ENCODE measurements at places on chromosomes 7 and 10. TPM values are rescaled to one million over a fixed set of nuclear protein-coding genes. Genes with fewer than 3 reads are reported as not detected.

DNA sequence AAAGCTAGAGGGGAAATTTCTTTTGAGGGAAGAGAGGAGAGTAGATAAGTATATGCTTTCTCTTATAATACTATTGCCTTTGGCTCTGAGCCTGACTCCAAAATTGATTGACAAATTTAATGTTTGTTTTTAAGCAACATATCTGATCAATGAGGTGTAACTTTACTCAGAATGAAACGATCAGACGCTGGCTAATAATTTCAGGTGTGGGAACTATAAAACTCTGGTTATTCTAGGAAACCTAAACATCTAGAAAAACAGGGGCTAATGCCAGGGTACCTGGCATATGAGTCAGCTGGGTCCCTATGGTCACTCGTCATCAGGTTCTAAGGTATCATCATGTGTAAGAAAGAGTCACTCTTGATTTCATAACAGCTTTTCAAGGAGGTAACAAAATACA lies 139.7 kb downstream of the ATE1 start:
- DNase-seq: no peak

- peak; percentile 35 for DNase-seq
These were observed 2.9 kb downstream of the PKD2L1 start for GRCh38 chr10:100327007-100327717.

DNA sequence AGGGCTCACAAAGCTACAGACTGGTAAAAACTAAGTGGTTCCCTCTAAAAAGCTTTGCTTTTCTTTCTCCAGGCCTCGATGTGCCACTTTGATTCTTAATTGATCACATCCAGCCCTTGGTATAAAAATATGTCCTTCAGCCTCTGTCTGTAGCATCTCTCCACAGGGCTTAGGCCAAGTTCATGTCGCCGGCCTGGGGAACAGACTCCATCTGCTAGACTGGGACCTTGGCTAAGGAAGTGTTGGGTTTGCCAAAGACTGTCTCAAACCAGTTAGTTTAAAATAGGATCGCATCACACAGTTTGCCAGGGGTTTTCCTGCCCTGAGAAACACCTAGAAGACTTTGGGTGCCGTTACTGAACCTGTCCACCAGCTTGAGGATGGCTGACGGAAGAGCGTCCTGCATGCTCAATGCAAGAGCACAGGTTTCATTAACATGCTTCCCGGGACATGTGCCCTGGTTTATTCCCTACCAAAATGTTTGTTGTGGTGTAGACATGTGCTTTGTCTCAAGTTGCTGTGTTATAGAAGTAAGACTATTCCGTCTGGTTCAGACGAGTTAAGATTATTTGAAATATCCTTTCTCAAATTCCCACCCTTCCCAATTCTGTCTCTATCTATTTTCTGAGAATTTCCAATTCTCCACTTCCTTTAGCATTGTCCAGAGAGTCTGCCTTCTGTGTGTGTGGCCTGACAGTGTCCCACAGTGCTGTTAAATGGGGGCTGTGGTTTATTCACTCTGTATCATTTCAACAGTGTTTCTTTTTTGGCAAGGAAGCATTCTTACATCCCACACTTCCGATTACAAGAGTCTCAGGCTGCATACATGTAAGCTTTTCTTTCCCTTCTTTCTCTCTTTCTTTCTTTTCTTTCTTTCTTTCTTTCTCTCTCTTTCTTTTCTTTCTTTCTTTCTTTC lies 334.7 kb downstream of the INHBA start:
- no peak for DNase-seq

- DNase-seq: no peak
These were observed 153.1 kb downstream of the CDK14 start for GRCh38 chr7:90749262-90749661.

- peak; percentile 54 for DNase-seq
These were observed 65.8 kb upstream of the FRMD4A start for GRCh38 chr10:14396411-14397048.

DNA sequence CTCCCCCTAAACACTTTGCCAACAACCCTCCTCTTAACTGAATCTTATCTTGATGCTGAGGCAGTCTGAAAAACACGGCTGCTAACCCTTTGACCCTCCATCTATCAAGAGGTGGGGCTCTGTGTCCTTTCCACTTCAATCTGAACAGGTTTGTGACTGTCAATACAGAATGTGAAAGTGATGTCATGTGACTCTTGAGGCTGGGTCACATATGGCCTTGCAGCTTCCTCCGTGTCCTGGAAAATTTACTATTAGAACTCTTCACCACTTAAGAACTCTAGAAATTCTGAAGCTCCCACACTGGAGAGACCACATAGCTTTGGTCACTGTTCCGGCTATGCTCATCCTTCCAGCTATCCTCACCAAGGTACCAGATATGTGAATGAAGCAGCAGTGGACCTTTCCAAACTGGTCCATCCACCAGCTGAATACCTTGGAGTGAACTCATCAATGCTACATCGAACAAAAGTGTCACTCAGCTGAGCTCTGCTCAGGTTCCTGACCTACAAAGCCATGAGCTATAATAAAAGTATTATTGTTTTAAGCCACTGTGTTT lies 30.7 kb upstream of the ASAH2 start:
- DNase-seq: no peak

- no peak for DNase-seq
These were observed 51.8 kb upstream of the SLC35G1 start for GRCh38 chr10:93841961-93842360.

GRCh38 chr7:19957664-19958063 lies 184.2 kb upstream of the TMEM196 start:
- DNase-seq: no peak

DNA sequence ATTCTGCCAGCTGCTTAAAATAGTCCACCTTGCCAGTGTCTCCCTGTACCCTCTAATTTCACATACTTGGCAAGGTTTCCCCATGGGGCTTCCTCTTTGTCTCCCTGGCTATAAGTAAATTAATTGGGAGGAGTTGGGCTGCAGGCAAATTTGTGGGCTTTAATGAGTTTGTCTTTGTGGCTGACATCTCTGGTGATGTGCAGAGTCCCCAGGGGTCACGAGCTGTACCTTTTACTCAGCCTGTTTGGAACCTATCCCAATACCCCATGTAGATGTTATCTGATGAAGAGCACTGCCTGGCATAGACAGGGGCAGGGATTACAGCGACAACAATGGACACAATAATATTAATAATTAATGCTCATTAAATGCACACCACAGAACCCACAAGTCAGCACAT lies 132.5 kb downstream of the SLIT1 start:
- DNase-seq: no peak

- DNase-seq: no peak
These were observed 98.3 kb downstream of the FOXL3 start for GRCh38 chr7:388023-388960.

DNA sequence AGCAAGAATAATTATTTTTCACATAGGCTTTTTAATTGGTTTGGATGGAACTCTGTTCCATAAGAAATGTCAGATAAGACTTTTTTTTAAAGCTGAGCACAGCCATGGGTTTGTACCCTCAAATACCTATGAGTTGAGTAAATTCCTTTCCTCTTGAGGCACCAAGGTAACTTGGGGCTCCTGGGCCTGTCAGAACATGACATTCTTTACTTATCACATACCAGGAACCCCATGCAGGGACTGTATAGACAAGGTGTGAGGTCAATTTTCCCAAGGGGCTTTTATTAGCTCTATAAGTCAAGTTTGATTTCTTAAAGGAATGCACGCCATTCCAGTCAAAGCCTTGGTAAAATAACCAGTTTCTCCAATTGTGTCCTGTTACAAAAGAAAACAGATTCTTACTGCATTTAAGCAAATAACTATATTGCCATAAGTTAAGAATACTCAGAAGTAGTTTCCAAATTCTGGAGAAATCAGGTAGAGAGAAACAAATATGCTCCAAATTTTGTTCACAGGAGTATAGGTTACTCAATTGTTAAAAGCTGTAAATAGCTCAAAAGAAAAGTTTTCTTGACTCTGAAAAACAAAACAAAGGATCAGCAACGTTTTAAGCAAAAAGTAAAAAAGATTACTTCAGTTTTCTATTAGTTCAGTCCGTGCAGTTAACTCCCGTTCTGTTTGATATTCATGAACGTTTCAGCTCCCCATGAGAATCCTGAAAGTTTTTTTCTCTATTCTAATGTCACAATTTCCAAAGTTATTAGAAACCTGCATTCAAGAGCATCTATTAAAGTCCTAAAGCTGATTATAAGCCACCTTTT lies 167.5 kb upstream of the NAMPT start:
- no peak for DNase-seq

- DNase-seq: peak; percentile 1
These were observed 627.4 kb downstream of the REEP3 start for GRCh38 chr10:64148607-64149006.

- DNase-seq: no peak
These were observed 10.9 kb downstream of the RBP3 start for GRCh38 chr10:47359101-47359500.

DNA sequence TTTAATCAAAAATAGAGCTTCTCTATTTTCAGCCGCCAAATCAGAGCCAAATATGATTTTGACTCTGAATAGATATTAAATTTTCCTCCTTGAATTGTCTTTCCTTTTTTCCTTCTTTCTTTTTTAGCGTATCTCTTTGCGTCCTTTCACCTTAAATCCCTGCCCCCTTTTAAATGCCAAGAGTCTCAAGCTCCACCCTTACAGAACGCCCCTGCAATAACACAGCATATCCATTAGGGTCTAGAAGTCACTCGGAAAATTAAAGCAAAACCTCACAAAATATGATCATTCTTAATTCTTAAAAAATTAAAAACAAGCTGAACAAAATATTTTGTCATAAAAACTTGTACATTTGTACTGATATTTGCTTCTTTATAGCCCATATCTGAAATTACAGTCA lies 51.3 kb upstream of the GRM8 start:
- no peak for DNase-seq

GRCh38 chr7:35268953-35269352 lies 15.1 kb upstream of the TBX20 start:
- no peak for DNase-seq

GRCh38 chr10:88121361-88121760 lies 257.9 kb downstream of the PTEN start:
- DNase-seq: peak; percentile 43

DNA sequence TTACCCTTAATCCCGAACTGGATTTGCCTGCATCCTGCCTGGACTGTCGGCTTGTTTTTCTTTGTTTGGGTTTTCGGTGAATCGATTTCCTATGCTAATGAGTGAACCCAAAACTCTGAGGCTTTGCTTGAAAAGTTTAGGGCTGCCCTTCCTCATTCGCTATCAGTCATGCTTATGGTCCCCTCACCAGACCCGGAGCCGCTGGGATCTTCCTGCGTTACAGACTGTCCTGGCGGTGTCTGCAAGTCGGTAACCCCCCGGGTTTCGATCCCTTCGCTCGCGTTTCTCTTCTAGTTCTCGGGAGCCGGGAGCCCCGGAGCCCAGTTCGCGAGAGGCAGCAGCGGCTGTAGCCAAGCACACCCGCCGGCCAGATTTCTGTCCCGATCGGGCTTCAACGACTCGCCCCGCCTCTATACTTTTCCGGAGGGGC lies 2.2 kb downstream of the EMX2 start:
- DNase-seq: no peak

- peak; percentile 38 for DNase-seq
These were observed 490 bp downstream of the CADPS2 start for GRCh38 chr7:122885583-122886356.

DNA sequence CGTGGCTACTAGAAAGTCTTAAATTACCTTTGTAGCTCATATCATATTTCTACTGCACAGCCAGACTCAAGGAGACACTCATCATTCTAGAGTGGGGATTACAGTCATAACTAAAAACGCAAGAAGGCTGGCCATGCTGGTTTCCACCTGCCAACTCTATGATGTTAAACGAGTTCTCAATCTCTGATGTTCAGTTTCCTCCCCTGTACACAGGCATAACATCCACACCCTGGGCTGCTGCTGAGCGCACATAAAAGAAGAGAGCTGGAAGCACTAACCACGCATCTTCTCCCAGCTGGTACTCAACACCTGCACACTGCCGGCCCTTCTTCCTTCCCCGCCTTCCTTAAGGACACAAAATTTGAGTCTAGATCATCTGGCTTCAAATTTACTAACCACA lies 60.5 kb downstream of the SORBS1 start:
- no peak for DNase-seq

- DNase-seq: no peak
These were observed 97.9 kb upstream of the STEAP1B start for GRCh38 chr7:22597844-22598243.

DNA sequence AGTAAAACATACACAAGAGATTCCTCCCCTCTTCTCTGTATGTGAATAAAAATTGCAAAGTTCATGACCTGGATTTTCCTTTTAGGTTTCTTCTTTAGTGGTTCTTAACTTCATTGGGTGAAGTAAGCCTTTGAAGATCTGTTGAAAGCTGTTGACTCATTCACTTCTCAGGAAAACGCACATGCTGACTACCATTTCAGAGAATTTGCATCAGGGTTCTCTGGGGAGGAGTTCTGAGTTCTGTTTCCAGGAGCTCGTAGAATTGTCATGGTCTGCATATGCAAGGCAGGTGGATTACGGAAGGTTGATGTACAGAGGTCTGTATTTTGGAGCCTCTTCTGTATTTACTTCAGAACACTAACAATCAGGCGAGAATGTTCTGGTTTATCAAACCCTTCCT lies 962 bp upstream of the SLC26A4 start:
- no peak for DNase-seq

DNA sequence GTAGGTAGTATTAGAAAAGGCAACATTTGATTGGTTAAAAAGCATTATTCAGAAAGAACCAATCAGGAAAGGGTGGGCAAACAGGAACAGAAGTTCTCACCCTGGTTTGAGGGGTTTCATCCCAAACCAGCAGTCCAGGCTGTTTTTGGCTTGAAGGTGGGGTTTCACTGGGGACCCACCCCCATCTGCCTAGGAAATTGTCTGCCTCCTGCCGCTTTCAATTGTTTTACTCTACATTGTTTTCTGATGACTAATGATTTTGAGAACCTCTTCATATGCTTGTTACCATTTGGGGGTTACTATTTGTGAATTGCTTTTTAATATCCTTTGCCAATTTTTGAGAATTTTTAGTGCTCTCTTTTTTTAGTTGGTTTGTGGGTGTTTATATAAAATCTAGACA lies 3.3 kb upstream of the PCBD1 start:
- DNase-seq: no peak

Gene XRCC2
- 3.8 TPM for total RNA-seq

Gene OR13A1
- total RNA-seq: not detected

Gene CLCN1
- 3.1 TPM for total RNA-seq

Gene SPDYE8
- total RNA-seq: not detected

Gene COL13A1
- total RNA-seq: 4.6 TPM

Gene RELN
- total RNA-seq: 31.9 TPM

Gene LOXL4
- total RNA-seq: 10.5 TPM

Gene INA
- 1.0 TPM for total RNA-seq

Gene AGAP6
- total RNA-seq: 4.3 TPM

Gene TMEM130
- 3.5 TPM for total RNA-seq

Gene C10orf88
- 9.7 TPM for total RNA-seq

Gene FGL2
- 110 TPM for total RNA-seq

Gene CYP26C1
- total RNA-seq: not detected

Gene SLIT1
- 0.72 TPM for total RNA-seq
